ENCODE measurements at places on chromosomes 4 and X.
A peak's percentile ranks its signal among the peaks of the same experiment; 100 is the strongest.

DNA sequence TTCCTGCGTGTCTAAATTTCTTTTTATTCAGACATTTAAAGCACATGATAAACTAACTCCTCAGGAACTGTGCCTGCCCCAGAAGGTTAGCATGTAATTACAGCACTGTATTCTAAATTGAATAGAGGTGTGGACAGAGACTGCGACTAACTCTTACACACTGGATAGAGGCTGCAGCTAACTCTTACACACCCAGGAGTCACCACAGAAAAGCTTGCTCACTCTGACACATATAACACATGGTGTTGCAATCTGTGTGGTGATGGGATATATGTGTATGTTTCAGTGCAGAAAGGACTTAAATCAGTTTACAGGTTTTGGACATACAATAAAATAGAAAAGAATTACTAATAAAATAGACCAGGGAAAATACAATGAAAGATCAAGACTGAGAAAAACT is 41.5 kb downstream of the SMAD1 start:
- no peak for DNase-seq

- no peak for DNase-seq
Measured at GRCh38 chrX:70452143-70452733, 7.6 kb downstream of the DLG3 start.

GRCh38 chrX:132004728-132005127 is 18.4 kb upstream of the STK26 start:
- no peak for DNase-seq

DNA sequence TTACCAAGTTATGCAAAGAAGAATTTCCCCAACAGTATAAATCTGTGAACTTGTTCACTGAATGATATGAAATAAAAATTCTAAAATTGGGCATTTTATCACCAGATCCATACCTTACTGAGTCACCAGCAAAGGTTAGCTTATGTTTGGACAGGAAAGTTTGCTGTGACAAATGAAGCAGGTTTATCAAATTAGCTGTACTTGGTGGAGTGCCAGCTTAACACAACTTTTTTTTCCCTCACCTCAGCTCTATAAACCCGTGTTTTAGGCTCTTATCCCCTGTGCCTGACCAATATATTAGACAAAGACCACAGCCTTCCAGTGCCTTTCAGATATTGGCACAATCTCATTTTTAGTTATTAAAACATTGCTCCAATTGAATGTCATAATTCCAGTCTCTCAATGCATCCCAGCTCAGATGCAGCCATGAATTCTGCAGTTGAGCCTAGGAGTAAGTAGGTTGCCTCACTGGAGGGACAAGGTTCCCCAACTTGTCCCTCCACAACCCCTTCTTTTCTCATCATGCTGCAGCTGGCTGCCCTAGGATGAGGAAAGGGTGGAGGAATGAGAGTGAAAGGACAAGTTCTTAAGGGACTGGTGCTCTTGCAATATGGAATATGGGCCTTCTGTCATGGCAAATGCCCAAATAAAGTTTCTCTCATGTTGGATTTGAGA is 27.0 kb upstream of the PDGFC start:
- no peak for DNase-seq

GRCh38 chr4:102447413-102447812 is 53.7 kb upstream of the NFKB1 start:
- no peak for DNase-seq

DNA sequence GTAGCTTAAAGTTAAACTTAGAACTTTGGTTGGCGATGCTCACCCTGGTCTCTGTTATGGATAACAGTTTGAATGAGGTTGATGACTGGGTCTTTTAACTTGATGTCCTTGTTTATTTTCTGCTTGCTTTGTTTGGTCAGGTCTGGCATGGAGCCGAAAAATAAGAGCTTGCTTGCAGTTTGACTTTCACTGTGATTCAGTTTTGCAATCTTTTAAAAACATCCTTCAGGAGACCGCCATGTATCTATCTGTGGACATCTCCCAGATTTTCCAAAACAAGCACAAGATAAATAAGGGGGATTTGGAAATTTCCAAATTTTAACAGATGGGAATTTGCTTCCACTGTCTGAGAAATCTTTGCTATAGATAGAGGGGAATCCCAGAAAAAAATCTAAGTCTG is 246.7 kb downstream of the PALLD start:
- DNase-seq: no peak

DNA sequence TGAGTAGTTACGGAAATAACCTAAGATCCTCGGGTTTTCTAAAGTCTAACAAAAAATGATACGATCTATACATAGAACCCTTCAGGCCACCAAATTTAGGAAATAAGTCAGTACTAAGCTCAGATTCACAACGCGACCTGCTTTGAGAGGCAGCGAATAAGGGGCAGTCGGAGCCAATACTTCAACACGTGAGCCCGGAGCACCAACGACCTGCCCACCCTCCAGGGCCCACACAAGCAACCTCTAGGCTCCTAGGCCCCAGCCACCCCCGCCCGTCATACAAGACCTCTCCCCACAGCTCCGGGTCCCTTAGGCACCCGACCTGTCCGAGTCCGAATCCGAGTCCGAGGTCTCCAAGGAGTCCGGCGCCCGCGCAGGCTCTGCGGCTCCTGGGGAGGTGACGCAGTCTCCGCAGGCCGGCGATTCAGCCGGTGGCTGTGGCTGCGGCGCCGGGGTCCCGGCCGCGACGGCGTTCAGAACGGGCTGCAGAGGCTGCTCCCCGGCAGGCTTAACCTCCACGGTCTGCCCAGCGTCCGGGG is 580 bp downstream of the NAF1 start:
- DNase-seq: peak; percentile 17

DNA sequence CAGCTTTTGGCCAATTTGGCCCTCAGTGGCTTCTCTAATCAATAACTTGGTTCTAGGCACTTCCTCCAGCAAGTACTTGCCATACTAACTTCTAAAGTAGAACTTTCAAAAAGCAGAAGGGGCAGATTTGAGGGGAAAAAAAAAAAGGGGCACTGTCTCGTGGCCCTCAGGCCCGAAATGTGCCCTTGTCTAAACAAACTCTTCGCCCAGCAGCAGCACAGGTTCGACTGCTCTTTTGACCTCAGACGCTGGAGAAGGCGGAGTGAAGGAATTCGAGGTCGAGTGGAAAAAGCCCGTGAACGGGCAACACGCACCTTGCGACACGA is 775 bp downstream of the GRPEL1 start:
- DNase-seq: no peak

DNA sequence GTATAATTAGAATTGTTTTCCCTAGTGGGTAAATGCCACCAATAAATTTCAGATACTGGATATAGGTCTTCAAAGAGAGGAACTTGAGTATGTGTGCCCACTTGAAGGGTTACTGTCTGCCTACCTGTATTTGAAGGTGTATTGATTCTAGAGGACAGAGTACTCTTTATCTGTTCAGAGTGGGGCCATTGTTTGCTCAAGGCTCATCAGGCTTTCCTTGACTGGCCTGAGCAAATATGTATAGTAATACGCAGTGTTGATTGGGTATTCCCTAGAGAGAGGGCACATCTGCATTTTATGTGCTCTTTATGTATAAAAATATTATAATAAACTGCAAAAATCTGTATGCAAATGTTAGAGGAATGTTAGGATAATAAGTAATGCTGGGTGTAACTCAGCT is 23.7 kb downstream of the RP2 start:
- no peak for DNase-seq

- no peak for DNase-seq
Measured at GRCh38 chr4:141004823-141005222, 128.4 kb downstream of the RNF150 start.

GRCh38 chrX:10507876-10508275 is 112.5 kb downstream of the MID1 start:
- no peak for DNase-seq

DNA sequence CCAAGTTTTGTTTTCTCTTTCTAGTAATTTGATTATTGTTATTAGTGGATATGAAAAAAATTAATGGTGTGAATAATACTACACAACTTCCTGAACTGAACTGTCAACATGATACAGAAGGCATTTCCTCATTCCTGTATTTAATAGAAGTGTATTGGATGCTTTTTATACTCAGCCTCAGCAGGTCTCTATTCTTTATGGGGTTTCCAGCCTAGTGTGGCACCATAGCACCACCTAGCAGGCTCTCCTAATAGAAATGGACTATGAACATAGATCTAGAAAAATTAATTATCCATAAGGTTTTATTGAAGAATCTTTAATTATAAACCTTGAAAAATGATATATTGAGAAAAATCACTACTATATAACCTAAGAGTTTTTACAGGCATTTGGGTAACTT is 52.4 kb downstream of the GLRB start:
- DNase-seq: no peak

DNA sequence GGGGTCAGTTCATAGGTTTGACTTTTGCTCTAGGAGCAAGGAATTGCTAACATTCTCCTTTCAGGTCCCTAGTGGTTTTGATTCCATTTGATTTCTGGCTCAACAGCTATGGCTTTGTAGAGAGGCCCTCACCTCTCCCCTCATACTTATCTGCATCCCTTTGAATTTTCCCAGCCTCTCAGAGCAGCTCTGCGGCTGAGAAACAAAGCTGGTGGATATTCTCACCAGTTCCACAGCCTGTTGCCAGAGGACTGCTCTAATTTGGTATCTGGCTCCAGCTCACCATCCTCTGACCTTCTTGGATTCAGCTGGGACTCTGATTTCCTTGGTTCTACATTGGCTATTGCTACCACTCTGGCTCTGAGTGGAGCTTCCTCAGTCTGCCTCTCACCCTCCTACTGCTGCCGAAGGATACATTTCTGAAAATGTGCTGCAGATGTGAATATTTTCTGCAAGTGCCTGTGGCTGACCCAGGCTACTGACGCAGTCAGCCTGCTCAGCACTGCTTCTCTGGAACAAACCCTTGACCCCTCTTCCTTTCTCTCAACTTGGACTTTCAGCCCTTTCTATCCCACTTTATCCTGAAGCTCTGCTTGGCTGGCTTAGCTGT is 110.9 kb upstream of the ENPEP start:
- no peak for DNase-seq

GRCh38 chr4:87938746-87939145 is 36.8 kb upstream of the SPP1 start:
- DNase-seq: no peak

DNA sequence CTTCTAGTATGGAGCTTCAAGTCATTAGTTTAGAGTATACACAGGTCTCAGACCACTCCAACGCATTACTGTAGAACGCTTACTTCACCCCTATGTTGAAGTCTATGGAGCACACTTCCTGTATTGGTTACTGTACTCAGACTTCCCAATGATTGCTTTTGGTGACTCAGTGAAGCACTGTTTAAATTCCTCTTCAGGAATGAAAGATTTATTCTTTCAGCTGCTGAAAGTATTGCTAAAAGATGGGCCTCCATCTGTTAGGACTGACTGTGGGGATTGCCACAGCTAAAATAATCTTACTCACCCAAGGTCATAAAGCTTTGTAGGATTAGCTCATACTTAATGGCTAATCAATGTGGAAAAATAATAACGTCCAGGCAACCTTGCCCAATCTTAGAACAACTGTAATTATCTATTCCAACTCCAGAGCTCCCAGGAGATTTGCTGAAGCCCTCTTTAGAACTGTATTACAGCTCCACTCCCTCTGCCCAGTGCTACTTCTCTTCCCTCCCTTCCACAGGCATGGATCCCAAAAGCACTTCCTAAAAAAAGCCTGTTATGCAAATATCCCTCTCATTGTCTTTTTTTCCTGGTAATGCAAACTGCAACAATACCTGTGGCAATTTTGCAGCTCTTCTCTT is 281.9 kb upstream of the HS3ST1 start:
- DNase-seq: no peak

- no peak for DNase-seq
Measured at GRCh38 chrX:101759000-101759399, 99.3 kb upstream of the ARMCX2 start.

GRCh38 chr4:4334798-4335520 is 44.9 kb downstream of the ZBTB49 start:
- peak; percentile 45 for DNase-seq

DNA sequence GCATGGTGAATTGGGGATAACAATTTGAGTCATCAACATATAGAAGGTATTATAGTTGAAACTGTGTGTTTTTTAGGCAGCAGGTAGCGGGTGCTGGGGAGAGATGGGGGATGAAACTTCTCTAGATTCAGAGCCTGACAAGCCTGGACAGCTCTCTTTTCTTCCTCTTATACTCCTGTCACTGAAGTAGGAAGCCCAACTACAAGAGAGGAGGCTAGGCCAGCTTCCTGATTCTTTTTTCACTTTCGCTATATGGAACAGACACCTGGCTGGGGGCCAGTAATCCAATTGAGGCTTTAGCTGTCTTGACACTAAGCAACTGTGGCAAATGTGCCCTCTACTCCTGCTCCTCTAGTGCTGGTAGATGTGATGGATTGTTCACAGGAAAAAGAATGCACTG is 69.2 kb downstream of the PHKA1 start:
- no peak for DNase-seq

DNA sequence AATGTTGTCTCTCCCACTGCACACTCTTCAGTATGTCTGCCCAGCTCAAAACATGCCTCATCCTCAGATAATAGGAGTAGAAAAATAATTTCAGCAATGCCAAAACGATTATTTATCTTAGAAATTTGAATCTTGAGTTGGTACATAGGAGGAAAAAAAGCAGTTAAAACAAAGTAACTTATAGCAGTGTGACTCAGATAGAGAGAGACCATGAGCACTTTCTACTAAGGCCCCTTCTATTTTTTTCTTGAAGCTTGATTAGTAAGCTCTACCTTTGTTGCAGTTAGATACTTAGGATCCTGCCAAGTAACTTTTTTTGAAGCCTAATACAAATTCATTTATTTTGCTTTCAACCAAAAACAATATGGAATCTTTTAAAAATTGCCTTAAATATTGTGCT is 212.3 kb downstream of the MAD2L1 start:
- DNase-seq: no peak

DNA sequence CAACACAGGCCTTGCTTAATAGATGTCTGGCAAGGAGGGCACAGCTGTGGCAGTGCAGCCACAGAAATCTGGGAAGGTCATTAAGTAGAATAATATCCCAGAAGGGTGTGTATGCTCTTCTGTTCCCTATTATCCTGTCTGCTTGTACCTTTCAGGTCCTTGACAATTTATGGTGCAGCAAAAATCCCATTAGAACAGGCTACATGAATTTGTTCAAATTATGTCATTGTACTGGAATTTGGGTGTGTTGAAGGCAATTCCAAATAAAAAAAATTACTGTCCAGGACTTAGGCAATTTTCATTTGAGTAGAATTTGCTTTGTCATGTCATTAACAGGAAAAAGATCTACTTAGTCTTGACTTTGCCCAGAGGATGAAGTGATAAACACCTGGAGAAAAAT is 192.1 kb downstream of the IDS start:
- no peak for DNase-seq

GRCh38 chrX:40120838-40121580 is 23.3 kb upstream of the BCOR start:
- no peak for DNase-seq

GRCh38 chr4:169665046-169665737 is 44.8 kb downstream of the CLCN3 start:
- no peak for DNase-seq

GRCh38 chr4:184147858-184148737 is 69.6 kb downstream of the ENPP6 start:
- no peak for DNase-seq

- DNase-seq: peak; percentile 1
Measured at GRCh38 chr4:101730291-101731117, 60.0 kb upstream of the BANK1 start.

- DNase-seq: no peak
Measured at GRCh38 chr4:169215656-169216055, 55.1 kb downstream of the SH3RF1 start.
